ENCODE measurements at places on chromosomes 2 and 18.
A peak's percentile ranks its signal among the peaks of the same experiment; 100 is the strongest.

- DNase-seq: no peak
Observed at GRCh38 chr18:44701227-44701626, 20.5 kb downstream of the SETBP1 start.

- no peak for DNase-seq
Observed at GRCh38 chr2:65818873-65819451, 386.6 kb upstream of the SPRED2 start.

DNA sequence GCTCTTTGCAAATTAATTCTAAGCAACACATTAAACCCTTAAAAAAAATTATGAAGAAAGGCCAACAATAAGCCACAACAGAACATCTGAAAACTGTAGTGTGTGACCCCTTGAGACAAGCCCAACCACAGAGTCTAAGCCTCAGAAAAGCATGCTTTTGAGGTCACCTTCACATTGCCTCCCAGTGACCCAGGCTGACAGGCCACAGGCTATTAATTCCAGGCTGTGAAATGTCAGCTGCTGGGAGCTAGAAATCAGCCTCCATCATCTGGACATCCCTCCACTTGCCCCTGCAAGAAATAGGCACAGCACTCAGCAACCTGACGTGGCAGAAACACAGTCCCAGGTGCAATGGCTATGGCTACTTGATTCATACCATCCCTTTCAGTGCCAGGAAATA is 179.4 kb upstream of the ZFP36L2 start:
- DNase-seq: no peak

GRCh38 chr2:94873362-94874276 is 2.4 kb downstream of the TEKT4 start:
- DNase-seq: no peak

GRCh38 chr2:203928849-203929248 is 7.7 kb upstream of the ICOS start:
- DNase-seq: no peak

DNA sequence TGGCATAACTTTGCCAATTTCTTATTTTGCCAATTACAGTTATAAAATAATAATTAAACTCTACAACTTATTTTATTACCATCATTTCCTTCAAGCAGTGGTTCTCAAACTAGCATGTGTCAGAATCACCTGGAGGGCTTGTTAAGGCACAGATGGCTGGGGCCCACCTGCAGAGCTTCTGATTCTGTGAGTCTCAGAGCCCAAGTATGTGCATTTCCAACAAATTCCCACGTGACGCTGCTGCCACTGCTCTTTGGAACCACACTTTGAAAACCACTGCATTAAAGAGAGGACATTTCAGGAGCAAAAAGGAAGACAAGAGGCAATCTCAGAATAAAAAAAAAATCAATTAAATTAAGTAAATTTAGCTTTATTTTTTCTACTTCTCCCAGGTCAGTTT is 94.0 kb upstream of the HNRNPA3 start:
- DNase-seq: no peak

DNA sequence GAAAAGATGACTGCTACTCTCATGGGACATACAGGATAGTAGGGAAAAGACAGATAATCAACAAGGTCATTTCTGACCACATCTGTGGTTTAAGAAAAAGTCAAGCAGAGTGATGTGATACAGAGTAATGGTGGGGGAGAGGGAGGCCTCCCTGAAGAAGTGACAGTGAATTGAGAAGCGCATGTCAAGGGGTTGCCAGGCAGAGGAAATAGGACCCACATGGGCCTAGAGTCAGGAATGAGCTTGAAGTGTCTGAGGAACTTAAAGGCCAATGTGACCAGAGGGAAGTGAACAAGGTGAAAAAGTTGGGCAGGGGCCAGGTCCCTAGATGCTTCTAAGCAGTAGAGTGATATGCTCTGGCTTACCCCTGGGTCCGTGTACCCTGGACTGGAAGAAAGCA is 113.5 kb upstream of the PPP1CB start:
- DNase-seq: no peak

- DNase-seq: no peak
Observed at GRCh38 chr2:97993926-97994325, 1.8 kb downstream of the TMEM131 start.

DNA sequence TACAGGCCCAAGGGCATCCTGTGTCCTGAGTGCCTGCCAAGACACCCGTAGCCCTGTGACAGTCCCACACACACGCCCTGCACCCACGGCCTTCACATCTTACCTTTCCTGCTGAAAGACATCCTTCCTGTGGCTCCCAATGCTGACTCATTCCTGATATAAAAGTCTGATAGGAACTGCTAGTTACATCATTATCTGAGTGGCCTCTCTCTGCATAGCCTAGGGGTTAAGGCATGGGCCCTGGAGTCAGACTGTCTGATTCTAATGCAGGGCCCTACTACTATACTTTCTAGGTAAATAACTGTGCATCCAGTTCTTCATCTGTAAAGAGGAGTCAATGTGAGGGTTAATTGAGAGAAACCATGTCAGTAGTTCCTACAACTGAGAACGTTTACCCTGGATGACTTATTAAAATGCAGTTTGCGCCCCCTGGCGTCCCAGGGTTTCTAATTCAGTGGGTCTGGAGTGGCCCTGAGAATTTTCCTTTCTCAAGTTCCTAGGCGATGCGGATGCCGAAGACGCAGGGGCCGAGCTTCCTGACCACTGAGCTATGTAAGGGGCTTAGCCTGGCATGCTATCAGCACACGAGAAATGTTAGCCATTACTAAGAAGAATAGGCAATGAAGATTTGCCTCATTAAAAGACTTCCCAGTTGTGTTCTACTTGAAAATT is 6.0 kb upstream of the GPR45 start:
- peak; percentile 84 for DNase-seq

- no peak for DNase-seq
Observed at GRCh38 chr2:198595721-198596120, 791.3 kb downstream of the PLCL1 start.

DNA sequence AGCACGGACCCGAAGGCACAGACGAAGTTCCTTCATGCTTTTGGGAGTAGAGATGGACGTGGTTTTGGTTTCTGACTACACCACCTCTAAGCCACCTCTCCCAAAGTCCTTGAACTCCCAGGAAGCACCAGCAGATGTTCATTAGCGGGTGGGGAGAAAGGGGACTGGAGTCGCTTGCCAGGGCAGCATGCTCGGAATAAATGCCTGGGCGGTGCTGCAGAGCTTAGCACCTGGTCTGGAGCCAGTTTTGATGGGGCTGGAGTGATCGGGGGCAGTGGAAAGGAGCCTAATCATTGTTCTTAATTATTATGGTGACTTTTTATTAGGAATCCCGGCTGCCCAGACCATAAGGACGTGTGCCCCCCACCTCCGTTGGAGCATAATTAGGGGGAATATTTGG is 220.8 kb downstream of the TFCP2L1 start:
- no peak for DNase-seq

DNA sequence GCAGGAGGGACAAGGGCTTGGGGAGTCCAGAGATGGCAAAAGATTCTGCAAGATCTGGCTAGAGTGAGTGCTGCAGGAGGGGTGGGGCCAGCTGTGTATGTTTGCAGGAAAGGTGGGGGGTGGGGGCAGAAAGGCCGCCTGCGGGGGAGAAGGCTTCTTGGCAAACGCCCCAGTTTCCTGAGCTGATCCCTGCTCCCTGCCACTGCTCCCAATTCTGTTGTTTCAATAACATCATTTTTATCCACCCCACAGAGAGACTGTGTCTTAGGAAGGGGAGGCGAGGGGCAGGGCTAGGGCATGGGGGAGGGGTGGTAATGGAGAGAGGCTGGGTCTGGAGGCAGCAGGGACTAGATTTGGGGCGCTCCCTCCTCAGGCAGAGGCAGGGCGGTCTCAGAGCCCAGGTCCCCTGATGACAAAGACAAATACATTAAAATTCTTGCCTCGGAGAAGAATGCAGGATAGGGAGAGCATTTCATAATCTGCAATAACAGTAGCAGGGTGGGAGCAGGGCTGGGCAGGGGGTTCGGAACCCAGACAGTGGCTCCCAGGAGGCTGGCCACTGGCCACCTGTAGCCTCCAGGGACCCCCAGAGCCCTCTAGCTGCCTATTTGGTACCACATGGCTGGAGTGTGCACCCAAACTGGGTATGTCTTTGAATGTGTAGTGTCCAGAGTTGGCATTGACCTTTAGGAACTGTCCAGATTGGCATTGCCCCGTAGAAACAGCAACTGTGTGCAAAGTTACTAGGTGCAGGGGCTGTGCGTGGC is 2.1 kb upstream of the WNT6 start:
- no peak for DNase-seq

- no peak for DNase-seq
Observed at GRCh38 chr2:229037621-229038020, 233.5 kb downstream of the PID1 start.

DNA sequence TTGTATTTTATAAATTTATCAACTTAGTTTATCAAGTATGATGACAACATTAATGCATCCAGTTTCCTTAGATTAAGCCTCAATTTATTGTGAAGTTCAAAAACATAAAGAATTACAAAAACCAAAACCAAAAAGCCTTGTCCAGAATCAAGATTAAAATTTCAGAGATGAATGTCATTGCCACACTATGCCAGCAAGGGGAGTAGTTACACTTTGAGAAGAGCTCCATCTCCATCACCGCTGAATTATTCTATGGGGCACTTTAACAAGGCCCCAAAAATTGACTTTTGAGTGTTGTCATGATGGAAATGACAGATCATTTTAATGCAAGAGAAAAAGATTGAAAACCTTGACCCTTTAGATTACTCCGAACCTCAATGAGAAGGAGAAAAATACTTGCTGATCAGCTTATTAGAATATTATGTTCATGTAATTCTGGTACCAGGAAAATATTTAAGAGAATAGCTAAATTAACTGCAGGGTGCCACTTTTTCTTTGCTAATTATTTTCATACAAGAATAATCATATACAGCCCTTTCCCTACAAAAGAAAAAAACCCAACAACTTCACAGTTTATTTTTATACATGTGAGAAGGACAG is 152.5 kb upstream of the AQP4 start:
- no peak for DNase-seq

DNA sequence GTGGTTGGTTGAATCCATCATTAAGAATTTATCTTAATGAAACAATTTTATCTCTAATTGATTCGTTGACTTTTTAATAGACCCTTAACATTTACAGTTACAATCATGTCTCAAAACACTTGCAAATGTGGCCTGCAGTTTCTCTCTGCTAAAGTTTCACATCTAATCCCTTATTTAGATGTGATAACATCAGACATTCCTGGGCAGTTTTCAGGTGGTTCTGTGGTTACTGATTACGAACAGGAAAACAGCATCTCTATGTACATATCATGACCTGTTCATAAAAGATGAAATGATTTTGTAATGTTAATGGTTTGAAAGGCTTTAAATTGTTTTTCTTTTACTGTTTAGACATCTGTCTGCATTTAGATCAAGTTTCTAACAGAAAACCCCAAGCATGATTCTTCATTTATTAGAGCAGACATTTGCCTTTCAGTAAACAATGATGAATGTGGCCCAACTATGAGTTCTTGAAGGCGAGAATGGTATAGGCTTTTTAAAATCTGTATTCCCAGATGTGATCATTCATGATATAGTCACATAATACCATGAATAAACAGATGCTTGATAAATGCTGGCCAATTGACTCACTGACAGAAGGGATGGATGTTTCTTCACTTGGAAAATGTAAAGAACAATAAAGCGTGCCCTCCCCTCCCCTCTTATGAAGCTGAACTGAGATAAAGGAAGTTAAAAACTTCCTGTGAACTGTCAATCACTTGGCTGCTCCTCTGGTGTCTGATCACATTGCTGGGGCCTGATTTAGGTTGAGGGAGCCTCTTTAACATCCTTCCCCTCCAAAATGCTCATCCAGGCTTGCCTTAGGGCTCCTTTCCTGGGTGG is 3.5 kb downstream of the CAPN14 start:
- DNase-seq: no peak

- no peak for DNase-seq
Observed at GRCh38 chr2:54577035-54577434, 120.9 kb downstream of the SPTBN1 start.

- DNase-seq: peak; percentile 89
Observed at GRCh38 chr2:231714639-231715498, 6.5 kb downstream of the PTMA start.

GRCh38 chr2:74915743-74916142 is 42.7 kb upstream of the POLE4 start:
- DNase-seq: peak; percentile 51

- no peak for DNase-seq
Observed at GRCh38 chr18:73945130-73945792, 202.4 kb downstream of the FBXO15 start.

DNA sequence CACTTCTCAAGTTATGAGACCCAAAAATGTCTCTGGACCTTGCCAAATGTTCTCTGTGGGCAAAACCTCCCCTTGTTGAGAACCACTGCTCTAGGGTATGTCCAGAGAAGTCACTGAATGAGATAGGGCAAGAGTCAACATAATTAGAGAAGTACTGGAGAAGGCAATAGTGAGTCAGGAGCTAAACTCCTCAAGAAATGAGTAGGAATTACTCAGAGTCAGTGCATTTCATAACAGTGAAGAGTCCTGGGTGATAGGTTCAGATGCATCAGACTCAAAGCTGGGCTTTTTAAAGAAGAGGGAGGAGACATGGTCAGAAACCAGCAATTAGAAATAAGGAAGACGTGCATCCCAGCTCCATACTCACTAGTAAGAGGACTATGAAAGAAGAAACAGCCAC is 38.6 kb upstream of the IHH start:
- DNase-seq: no peak

DNA sequence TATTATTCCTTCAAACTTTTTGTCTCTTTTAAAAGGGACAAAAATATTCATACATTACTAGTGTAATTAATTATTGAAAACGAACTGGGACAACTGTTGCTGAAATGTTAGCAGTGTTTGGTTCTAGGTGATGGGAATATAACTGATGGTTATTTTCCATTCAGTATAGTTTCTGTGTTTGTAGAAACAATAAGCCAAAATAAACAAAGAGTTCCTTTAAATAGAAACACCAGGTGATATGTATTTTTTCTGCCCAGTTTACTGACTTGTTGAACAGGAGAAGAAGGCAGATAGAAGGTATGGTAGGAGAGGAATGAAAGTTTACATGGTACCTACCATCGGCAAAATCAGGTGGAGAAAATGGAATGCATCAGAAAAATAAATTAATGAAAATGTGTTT is 74.2 kb downstream of the LYPD6B start:
- DNase-seq: no peak

- no peak for DNase-seq
Observed at GRCh38 chr2:196459539-196459938, 180.0 kb upstream of the CCDC150 start.

- no peak for DNase-seq
Observed at GRCh38 chr2:64307421-64307820, 146.5 kb upstream of the LGALSL start.

DNA sequence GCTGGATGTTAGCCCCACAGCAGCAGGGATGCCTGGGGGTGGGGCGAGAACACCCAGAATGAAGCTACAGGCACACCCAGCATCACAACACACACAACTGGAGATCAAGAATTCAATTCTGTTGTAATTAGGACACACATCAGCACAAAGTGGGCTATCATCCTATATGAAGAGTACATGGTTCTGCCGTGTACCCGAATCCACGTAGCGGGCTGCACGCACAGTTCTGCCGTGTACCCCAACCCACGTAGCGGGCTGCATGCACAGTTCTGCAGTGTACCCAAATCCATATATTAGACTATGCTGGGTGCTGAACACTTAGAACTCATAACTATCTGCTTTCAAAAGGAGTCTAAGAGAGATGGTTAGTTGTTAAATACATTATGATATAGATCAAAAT is 86.5 kb downstream of the EIPR1 start:
- no peak for DNase-seq

GRCh38 chr18:77059294-77059916 is 73.2 kb downstream of the MBP start:
- peak; percentile 65 for DNase-seq

- DNase-seq: no peak
Observed at GRCh38 chr2:186806591-186806990, 42.4 kb downstream of the ZSWIM2 start.
